ENCODE measurements at places on chromosomes 6 and 20. TPM values are rescaled to one million over a fixed set of nuclear protein-coding genes. Genes with fewer than 3 reads are reported as not detected.

The HLA-DQB1 gene
- total RNA-seq = 35.9 TPM

The CAPN11 gene
- 0.81 TPM for total RNA-seq

The MEI4 gene
- 0.12 TPM for total RNA-seq

DNA sequence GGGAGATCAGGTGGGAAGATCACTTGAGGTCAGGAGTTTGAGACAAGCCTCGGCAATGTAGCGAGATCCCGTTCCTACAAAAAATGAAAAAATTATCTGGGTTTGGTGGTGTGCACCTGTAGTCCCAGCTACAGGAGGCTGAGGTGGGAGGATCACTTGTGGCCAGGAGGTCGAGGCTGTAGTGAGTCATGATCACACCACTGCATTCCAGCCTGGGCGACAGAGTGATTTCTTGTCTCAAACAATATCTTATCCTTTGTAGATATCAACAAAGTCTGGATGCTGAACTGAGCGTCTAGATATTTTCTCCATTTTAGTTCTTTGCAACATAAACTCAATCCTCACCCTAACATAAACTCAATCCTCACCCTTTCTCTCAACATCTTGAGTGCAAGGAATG is 197.6 kb downstream of the DTNBP1 start:
- no peak for DNase-seq
- no peaks in the 10 kb centered on the region for H3K27me3 ChIP-seq
- no peak overlapping the region for H3K4me3 ChIP-seq
- no peak overlapping the region for H3K27ac ChIP-seq
- H3K4me1 ChIP-seq = peaks cover 3% of the 10 kb centered on the region

DNA sequence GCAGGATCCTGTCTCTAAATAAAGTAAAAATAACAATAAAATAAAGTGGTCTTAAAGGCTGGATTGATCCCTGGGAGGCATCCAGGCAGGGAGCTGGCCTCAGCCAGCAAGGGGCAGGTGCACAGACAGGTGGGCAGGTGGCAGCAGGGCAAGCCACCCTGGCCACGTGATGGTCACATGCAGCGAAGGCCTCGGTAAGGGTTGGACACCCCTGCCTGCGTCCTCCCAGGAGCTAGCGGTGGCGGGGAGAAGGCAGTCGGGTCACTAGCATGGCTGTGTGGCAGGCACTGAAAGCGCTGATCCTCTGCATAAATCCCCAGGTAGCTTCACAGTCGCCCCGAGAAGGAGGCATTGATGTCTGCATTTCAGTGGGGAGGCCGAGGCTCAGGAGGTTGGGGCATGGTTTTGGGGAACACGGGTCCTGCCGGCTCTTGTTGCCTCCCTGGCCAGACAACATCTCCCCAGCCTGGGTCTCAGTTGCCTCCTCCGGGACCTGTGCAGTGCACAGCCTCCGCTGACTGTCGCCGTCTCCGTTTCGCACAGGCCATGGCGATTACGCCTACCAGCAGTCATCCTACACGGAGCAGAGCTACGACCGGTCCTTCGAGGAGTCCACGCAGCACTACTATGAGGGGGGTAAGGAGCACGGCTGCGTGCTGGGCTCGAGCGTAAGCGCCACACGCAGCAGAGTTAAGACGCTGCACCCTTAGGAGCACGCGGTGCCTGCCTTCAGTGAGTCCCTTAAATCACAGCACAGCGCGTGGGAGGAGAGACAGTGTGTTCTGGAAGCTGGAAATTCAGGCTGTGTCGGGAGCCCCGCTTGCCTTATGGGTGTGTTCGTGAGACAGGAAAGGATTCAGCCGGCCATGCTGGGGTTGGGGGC is 17.7 kb upstream of the MTG2 start:
- H3K27me3 ChIP-seq = no peaks in the 10 kb centered on the region
- H3K27ac ChIP-seq = no peak overlapping the region
- H3K4me3 ChIP-seq = no peak overlapping the region
- no peaks in the 10 kb centered on the region for H3K4me1 ChIP-seq
- no peak for DNase-seq

Data from aorta (tissue), 5 donors.